Dermis microvascular lymphatic vessel endothelial cell (primary cell): ENCODE measurements at places on chromosomes 12 and 14. TPM values are rescaled to one million over a fixed set of nuclear protein-coding genes. Genes with fewer than 3 reads are reported as not detected.
A peak's percentile ranks its signal among the peaks of the same experiment; 100 is the strongest.

- no peak for DNase-seq
Measured at GRCh38 chr12:125454786-125455480, 389.7 kb downstream of the AACS start.

GRCh38 chr12:50775251-50775650 is 11.3 kb downstream of the ATF1 start:
- no peak for DNase-seq

- no peak for DNase-seq
Measured at GRCh38 chr12:779745-780734, 27.7 kb downstream of the WNK1 start.

DNA sequence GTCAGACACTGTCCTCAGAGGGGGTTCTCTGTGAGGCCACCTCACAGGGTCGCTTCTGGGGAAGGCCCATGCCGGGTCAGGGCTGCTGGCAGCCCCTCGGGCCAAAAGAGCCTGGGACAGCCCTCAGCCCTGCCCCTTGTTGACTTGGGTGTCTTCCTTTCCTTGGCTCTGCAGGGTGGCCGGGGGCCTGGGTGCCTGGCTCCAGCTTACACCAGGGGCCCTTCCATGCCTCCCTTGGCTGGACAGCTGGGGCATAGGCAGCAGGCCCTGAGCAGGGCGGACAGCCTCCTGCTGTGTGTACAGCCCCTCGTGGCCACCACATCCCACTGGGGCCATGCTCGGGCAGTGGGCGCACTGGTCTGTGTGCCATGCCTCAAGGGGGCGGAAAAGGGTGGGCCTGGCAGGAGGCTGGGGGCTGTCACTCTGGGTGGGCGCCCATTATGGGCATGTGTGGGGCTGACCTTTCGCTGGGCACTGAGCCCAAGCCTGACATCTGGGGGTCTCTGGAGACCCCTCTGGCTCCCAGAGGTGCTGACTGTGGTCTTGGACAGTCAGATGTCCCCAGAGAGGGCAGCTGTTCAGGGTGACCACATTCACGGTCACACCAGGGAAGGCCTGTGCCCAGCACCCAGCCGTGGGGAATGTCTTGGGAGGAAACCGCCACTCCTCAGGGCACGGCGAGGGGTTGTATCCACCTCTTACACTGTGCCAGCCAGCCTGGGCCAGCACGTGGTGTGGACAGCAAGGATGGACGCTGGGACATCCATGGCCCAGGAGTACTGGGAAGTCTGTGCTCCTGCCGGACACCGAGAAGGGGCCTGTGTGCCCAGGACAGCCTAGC is 313.3 kb downstream of the TMEM121 start:
- no peak for DNase-seq

GRCh38 chr12:3251067-3251466 is 173.9 kb downstream of the TSPAN9 start:
- DNase-seq: no peak

DNA sequence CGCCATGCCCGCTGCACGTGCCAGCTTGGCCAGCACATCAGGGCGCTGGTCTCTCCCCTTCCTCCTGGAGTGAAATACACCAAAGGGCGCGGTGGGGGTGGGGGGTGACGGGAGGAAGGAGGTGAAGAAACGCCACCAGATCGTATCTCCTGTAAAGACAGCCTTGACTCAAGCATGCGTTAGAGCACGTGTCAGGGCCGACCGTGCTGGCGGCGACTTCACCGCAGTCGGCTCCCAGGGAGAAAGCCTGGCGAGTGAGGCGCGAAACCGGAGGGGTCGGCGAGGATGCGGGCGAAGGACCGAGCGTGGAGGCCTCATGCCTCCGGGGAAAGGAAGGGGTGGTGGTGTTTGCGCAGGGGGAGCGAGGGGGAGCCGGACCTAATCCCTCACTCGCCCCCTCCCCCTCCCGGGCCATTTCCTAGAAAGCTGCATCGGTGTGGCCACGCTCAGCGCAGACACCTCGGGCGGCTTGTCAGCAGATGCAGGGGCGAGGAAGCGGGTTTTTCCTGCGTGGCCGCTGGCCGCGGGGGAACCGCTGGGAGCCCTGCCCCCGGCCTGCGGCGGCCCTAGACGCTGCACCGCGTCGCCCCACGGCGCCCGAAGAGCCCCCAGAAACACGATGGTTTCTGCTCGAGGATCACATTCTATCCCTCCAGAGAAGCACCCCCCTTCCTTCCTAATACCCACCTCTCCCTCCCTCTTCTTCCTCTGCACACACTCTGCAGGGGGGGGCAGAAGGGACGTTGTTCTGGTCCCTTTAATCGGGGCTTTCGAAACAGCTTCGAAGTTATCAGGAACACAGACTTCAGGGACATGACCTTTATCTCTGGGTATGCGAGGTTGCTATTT is 914 bp upstream of the CCND2 start:
- peak; percentile 31 for DNase-seq

Gene RNU4-1
- total RNA-seq: under 0.01 TPM in 2 replicates

DNA sequence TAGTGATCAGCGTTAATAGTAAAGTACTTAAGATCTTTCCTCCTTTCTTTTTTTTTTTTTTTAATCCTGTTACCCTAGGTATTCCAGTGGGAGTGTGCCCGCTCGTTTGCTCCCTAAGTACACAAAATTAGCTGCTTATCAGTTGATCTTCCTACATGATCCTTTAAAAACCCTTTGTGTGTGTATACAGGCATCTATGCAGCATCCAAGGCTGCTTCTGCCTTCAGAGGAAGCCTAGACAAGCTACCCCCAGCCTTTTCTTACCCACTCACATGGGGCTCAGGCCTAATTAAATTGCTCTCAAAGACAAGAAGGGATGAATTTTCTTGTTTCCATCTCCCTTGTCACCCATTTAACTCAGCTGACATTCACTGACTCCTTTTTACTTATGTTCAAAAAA is 343.4 kb upstream of the LMO3 start:
- DNase-seq: no peak

- peak; percentile 67 for DNase-seq
Measured at GRCh38 chr14:21923820-21924219, 250.2 kb upstream of the OR4E1 start.

DNA sequence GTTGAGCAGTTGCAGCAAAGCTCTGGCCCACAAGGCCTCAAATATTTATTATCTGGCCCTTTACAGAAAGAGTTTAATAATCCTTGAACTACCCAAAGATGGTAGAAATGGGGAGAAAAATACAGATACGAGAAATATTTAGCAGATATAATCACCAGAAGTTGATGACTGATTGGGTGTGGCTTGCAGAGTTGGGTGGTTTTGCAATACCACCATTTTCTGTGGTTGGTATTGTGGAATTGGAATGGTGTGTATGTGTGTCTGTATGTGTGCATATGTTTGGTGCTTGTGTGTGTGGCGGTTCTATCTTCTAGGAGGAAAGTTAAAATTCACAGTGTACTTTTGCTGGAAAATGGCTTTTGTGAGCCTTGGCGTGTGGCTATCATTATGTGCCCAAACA is 85.4 kb upstream of the MANSC4 start:
- no peak for DNase-seq

DNA sequence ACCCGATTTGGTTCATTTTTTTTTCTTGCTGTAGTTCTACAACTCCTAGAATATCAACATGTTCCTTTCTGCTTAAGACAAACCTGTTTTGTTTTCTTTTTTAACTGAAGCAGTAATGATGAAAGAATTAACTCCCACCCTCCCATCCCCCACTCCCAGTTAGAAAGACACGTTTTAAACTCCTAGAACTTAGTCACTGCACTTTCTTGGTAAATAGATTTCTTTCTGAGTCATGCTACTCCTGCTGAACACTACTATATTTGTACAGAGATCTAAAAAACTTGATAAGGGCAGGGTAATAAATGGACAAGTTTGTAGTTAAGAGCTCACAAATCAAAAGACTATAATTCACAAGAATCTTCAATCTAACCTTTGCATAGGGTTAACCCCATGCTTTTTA is 118.9 kb upstream of the PTPRB start:
- DNase-seq: no peak

Gene CSRP2
- total RNA-seq: 12.2 and 12.8 TPM in 2 replicates

Gene BAZ1A
- total RNA-seq: 37.1 and 38.1 TPM in 2 replicates
